AG04450 (cell line): ENCODE measurements at places on chromosomes 6 and 20.

- DNase-seq = no peak
These were observed 280.4 kb downstream of the PTPRK start for GRCh38 chr6:128240024-128240428.

GRCh38 chr6:35236223-35236622 lies 22.5 kb downstream of the SCUBE3 start:
- no peak for DNase-seq

DNA sequence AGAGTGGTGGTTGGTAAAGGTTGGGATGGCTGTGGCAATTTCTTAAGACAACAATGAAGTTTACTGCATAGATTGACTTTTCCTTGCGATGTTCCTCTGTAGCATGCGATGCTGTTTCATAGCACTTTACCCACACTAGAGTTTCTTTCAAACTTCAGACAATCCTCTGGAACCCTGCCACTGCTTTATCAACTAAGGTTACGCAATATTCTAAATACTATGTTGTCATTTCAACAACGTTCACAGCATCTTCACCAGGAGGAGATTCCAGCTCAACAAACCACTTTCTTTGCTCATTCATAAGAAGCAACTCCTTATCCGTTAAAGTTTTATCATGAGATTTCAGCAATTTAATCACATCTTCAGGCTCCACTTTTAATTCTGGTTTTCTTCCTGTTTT lies 161.2 kb upstream of the NRSN1 start:
- DNase-seq = no peak

- no peak for DNase-seq
These were observed 113.5 kb downstream of the OGFRL1 start for GRCh38 chr6:71402096-71402495.

- no peak for DNase-seq
These were observed 143.6 kb downstream of the OR2B2 start for GRCh38 chr6:27768556-27768955.

DNA sequence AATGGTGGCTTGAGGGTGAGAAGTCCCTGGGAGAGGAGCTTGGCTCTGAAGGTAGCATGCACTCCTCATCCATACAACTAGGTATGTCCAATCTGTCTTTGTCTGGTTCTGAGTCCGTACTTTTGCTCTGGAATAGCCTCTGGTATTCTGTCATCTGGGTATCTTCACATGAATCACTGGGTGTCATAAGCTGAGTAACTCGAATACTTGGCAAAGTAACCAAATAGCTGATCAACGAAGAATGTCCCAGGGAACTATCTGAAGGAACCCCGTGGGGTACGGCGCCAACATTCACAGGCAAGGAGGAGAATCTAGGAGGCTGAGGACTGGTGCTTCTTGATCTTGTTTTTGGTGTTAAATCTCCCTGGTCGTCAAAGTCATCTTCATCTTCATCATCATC lies 184.8 kb downstream of the HIVEP2 start:
- no peak for DNase-seq
